Anterior cingulate cortex (tissue), 58 donors: ENCODE measurements at places on chromosomes 13 and 19.
A peak's percentile ranks its signal among the peaks of the same experiment; 100 is the strongest.

DNA sequence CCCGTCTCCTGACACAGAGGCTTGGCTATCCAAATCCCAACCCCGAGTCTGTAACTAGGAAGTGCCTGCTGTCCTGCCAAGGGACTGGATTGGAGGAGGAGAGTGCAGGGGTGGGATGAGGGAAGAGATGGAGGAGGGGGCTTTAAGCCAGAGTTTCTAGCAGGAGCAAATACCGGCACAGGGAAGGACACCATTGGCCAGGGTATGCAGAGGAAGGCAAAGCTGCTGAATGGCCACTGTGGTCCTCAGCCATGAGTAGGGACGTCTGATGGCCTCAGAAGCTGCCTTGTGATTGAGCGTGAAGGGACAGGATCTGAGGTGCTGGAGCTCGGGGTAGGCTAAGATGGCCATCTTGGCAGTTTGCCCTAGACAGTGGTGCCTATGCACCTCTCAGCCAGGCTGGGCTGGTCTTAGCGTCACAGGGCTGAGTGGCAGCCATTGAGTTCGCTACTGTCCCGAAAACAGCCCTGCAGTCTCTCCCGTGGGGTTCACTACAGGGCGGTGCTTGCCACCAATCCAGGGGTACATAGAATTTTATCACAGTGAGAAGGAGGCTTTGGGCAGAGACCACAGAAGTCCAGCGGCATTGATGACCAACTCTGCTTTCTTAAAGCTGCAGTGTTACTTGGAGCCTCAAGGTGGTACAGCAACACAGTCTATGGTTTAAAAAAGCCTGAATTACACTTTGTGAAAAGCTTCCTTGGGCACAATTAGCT, 61.8 kb downstream of the AKAP11 start:
- no peak for DNase-seq

DNA sequence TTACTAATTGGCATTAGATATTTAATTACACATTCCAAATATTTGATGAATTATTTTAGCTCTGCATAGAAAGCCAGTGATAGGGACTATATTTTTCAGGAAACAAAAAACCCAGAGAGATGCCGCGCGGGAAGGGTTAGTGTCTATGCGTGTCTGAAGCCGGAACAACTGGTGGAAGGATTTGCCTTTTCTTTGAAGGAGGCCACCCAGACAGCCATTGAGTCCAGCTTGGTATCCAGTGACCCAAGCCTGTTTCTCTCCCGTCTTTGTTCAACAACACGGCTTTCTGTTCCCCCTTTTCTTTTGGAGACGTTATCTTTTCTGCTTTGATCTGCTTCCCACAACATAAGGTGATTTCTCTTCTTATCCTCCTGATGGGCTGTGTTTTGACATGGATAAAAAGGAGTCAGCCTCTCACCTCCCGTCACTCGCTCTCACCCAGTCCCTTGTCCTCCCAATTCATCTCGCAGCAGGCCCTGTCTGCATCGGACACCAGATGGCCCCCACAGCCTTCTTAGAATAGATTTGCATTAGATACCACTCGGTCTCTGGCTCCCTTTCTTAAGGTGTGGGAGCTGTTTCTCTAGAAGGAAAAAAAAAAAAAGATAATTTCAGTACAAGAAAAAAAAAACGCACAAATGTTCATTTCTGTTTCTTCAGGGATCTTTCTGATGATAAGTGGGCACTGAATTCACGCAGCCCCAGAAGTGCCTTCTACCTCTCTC, 361.8 kb downstream of the ZNF536 start:
- DNase-seq, result peak; percentile 6

GRCh38 chr13:36737524-36738083, 63.8 kb downstream of the SERTM1 start:
- DNase-seq, result no peak

GRCh38 chr19:58098682-58098998, 609 bp upstream of the ZSCAN18 start:
- DNase-seq, result no peak

DNA sequence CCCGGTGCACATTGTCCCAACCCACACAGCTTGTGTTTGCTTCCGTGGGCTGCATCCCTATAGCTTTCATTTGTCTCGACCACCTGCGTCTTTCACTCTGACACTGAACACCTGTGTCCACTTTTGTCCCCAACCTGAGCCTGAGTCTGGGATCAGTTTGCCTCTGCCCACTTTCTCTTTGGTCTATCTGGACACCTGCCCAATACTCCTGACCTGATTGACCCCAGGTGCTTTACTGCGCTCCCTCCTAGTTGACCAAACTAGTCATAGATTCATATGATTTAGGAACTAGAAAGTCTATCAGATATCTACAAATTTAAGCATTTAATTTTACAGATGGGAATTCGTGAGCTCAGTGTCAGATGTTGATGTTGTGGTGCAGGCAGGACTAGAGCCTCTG, 209.9 kb downstream of the DCT start:
- no peak for DNase-seq
